ENCODE measurements at places on chromosomes 2 and 18. TPM values are rescaled to one million over a fixed set of nuclear protein-coding genes. Genes with fewer than 3 reads are reported as not detected.

Gene SP5
- 0.21 TPM for total RNA-seq

Gene DPYSL5
- total RNA-seq = 10.3 TPM

Gene TUBA3E
- 0.66 TPM for total RNA-seq

Gene ALLC
- total RNA-seq = not detected

Gene TNP1
- total RNA-seq = not detected

- H3K4me1 ChIP-seq = peaks cover 11% of the 10 kb centered on the region
- H3K27ac ChIP-seq = no peak overlapping the region
- no peak for DNase-seq
- H3K36me3 ChIP-seq = no peaks in the 10 kb centered on the region
- no peak overlapping the region for H3K4me3 ChIP-seq
Observed at GRCh38 chr2:64748561-64748960, 94.8 kb upstream of the SERTAD2 start.

DNA sequence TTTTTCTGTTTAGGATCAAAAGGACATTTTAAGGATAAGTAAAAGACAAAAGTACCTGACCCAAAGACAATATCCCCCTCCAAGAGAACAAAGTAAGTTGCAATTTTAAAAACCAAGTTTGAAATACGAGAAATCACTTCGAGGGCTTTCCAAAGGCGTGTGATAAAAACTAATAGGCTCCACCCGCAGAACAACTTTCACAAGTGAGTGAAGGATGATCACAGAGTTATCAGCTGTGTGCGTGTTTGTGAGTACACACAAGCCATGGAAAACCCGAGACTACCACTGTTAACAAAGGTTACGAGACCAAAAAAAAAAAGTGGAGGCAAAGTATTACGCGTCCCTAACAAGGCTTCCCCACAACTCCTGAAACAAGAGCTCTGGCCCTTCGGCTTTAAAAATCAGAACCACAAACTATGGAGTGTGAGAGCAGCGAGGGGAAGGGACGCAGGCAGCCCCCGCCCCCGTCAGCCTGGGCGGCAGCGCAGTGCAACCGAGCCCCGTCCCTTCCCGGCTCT, 719 bp downstream of the SMAD2 start:
- H3K27me3 ChIP-seq = no peaks in the 10 kb centered on the region
- peak overlapping the region; percentile 82 for H3K4me3 ChIP-seq
- peak overlapping the region; percentile 94 for H3K27ac ChIP-seq
- H3K4me1 ChIP-seq = peaks cover 54% of the 10 kb centered on the region
- DNase-seq = no peak

- no peaks in the 10 kb centered on the region for H3K36me3 ChIP-seq
- no peaks in the 10 kb centered on the region for H3K4me1 ChIP-seq
- H3K4me3 ChIP-seq = no peak overlapping the region
- no peak for DNase-seq
Observed at GRCh38 chr2:128813352-128814034, 494.8 kb upstream of the HS6ST1 start.

DNA sequence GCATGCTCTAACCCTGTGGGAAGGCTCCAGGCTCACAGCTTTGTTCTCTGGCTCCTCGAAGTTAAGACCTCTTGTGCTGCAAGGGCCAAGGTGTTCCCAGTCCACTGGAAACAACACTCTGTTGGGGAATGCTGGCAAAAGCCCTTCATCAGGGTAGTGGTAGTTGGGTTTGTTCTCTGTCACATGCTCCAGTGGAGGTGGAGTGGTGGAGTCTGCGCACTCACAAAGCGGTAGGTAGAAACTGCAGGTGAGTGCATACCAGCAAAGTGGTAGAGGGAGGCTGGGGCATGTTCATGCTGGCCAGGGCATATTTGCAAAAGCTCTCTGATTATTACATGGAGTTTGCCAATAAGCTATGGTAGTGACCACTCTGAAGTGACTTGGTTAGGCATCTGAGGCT, 410.5 kb downstream of the CDH19 start:
- DNase-seq = no peak
- peaks cover 4% of the 10 kb centered on the region for H3K4me1 ChIP-seq
- H3K27me3 ChIP-seq = no peaks in the 10 kb centered on the region

- no peaks in the 10 kb centered on the region for H3K27me3 ChIP-seq
- H3K4me1 ChIP-seq = peaks cover under 1% of the 10 kb centered on the region
- no peak for DNase-seq
- no peaks in the 10 kb centered on the region for H3K36me3 ChIP-seq
Observed at GRCh38 chr2:151097128-151097527, 164.5 kb downstream of the RBM43 start.

DNA sequence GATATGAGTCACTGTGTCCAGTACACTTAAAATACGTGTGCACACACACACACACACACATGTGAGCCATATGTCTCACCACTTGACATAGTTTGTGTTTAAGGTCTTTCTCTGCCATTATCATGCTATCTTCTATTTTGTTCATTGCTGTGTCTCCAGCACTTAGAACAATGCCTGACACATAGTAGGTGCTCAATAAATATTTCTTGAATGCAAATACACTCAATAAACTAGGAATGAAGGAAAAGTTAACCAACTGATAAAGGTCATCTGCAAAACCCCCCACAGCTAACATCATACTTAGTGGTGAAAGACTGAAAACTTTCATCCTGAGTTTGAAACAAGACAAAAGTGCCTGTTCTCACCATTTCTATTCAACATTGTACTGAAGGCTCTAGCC, 4.4 kb downstream of the MOCOS start:
- H3K27me3 ChIP-seq = peaks cover 24% of the 10 kb centered on the region
- no peak overlapping the region for H3K27ac ChIP-seq
- H3K4me1 ChIP-seq = peaks cover 14% of the 10 kb centered on the region

DNA sequence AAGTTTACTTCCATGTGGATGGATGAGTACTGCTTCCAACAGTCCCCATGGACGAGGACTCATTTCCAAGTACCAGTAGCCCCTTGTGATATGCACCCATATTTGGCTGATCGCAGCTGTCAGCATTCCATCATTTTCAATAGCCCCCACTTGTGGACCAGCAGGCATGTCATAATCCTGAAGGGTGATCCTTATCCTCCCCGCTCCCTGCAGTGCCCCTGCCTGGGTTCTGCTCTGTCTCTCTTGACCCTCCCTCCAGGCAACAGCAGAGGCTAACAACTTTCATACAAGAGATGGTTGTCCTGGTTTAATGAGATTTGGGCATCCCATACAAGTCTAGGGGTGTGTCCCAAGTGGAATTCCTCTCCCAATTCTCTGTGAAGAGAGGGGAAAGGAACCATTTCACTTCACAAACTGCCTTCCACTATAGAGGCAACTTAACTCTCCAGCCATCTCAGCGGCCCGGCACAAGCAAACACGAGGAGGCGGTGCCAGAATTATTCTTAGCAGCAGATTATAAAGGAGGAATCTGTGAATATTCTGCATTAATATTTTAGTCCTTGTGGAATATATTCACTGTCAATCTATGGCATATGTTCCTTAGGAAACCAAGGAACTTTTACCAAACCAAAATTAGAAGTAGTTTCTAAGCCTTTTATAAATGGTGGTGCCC, 110.7 kb downstream of the RTN4 start:
- H3K4me3 ChIP-seq = no peak overlapping the region
- no peak overlapping the region for H3K27ac ChIP-seq
- no peaks in the 10 kb centered on the region for H3K27me3 ChIP-seq

DNA sequence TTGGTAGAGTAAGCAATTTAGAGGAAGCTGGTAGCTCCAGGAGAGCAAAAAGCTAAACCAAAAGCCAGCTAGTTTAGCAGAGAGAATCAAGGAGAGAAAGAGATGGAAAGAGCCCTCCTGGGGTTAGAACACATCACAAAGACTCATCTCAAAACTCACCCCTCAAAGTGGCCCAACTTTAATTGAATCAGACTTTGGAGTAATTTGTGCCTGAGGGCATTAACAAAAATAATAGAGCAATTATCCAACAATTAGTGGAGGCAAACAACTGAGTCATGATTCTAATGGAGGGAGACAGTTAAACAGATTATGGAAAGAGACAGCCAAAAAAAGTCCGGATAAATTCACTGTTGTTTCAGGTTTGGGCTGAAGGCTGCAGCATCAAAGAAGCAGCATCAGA, 417.4 kb downstream of the KCNJ3 start:
- H3K27ac ChIP-seq = no peak overlapping the region
- H3K27me3 ChIP-seq = no peaks in the 10 kb centered on the region
- no peaks in the 10 kb centered on the region for H3K4me1 ChIP-seq
- no peak overlapping the region for H3K4me3 ChIP-seq

- H3K36me3 ChIP-seq = no peaks in the 10 kb centered on the region
- H3K4me1 ChIP-seq = peaks cover 12% of the 10 kb centered on the region
- H3K27me3 ChIP-seq = no peaks in the 10 kb centered on the region
- no peak overlapping the region for H3K4me3 ChIP-seq
- no peak overlapping the region for H3K27ac ChIP-seq
- DNase-seq = no peak
Observed at GRCh38 chr2:22993250-22993649, 391.7 kb upstream of the KLHL29 start.

DNA sequence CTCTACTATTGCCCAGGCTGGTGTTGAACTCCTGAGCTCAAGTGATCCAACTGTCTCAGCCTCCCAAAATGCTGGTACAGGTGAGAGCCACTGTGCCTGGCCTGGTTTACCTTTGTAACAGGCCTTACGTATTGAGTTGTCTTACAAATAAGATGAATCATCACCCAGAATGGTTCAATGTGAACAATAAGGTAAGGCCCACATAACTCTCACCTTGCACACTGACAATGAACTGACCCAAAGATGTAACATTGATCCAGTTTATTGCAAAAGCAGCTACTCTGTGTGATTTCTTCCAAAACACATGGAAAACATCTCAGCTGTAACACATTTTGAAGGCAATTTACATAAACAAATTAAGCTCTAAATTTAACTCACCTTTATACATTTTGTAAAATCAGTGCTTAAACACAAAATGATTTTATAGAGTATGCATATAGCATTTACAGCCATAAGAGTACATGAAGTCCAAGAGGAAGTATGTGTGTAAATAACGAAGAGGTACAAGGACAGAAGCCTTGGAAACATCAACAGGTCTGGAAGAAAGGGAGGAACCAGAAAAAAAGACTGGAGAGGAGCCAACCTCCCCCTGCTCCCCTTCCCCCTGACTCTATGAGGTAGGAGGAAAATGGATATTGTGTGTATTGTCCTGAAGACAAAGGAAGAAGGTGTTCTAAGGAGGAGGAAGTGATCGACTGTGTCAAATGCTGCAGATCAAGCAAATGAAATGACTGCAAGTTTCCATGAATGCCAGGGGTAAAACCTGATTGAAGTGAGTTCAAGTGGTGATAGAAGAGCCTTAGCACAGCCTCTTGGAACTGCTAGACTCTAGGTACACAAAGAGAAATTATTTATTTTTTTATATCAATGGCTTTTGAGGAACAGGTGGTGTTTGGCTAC, 5.6 kb upstream of the WDFY1 start:
- H3K27me3 ChIP-seq = no peaks in the 10 kb centered on the region
- DNase-seq = peak; percentile 44
- H3K4me3 ChIP-seq = no peak overlapping the region
- H3K4me1 ChIP-seq = peaks cover 38% of the 10 kb centered on the region

DNA sequence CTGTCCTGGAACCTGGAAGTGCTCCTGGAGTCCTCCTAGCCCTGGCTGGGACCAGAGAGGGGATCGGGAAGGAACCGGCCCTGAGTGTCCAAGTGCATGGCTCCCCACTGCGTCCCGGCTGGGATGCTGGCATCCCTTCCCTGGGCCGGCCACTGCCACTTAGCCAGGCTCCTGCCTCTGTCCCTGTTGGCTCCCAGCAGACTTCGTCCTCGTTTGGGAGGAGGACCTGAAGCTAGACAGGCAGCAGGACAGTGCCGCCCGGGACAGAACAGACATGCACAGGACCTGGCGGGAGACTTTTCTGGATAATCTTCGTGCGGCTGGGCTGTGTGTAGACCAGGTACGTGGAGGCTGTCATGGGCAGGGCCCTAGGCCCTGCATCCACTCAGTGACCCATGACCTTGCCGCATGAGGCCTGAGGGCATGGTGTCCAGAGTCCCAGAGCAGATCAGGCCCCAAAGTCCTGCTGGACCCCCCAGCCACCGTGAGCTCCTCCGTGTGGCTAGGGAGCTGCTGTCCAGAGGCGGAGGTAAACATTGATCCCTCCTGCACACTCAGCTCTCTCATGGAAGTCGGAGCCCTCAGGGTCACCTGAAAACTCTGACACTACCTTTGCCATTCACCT, 7.1 kb downstream of the ANO7 start:
- no peaks in the 10 kb centered on the region for H3K27me3 ChIP-seq
- no peaks in the 10 kb centered on the region for H3K4me1 ChIP-seq
- H3K36me3 ChIP-seq = no peaks in the 10 kb centered on the region
- no peak overlapping the region for H3K27ac ChIP-seq
- H3K4me3 ChIP-seq = no peak overlapping the region

DNA sequence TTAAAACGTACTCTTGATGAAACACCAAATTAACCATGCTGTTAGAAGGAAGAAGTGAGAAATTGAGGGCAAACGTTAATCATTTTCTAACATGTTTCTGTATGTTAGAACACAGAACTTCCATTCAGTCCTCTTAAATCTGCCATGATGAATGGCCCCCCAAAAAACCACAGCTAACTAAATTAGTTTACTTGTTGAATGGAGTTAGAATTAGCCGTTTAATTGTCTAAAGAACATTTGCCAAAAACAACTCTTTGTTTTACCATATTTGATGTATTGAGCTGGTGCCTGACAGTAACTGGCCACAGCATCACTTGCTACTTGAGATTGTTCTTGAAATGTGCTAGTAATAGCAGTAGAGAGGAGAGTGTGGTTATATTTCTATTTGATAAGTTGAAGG, 12.7 kb downstream of the CCNYL1 start:
- no peaks in the 10 kb centered on the region for H3K36me3 ChIP-seq
- no peak overlapping the region for H3K4me3 ChIP-seq
- no peak overlapping the region for H3K27ac ChIP-seq
- DNase-seq = no peak
- no peaks in the 10 kb centered on the region for H3K27me3 ChIP-seq

- H3K36me3 ChIP-seq = no peaks in the 10 kb centered on the region
- H3K4me3 ChIP-seq = no peak overlapping the region
- no peak for DNase-seq
- no peak overlapping the region for H3K27ac ChIP-seq
- no peaks in the 10 kb centered on the region for H3K27me3 ChIP-seq
Observed at GRCh38 chr2:41137031-41137430, 685.1 kb upstream of the SLC8A1 start.

- H3K27me3 ChIP-seq = no peaks in the 10 kb centered on the region
- H3K36me3 ChIP-seq = no peaks in the 10 kb centered on the region
- H3K4me3 ChIP-seq = no peak overlapping the region
Observed at GRCh38 chr2:201933792-201934237, 99.8 kb upstream of the FZD7 start.

GRCh38 chr18:13369353-13369752, 150.8 kb downstream of the LDLRAD4 start:
- no peaks in the 10 kb centered on the region for H3K27me3 ChIP-seq
- no peaks in the 10 kb centered on the region for H3K36me3 ChIP-seq
- no peak overlapping the region for H3K4me3 ChIP-seq
- H3K27ac ChIP-seq = no peak overlapping the region
- H3K4me1 ChIP-seq = peaks cover 3% of the 10 kb centered on the region
- DNase-seq = no peak

GRCh38 chr2:54624591-54625071, 98.8 kb upstream of the EML6 start:
- no peak overlapping the region for H3K27ac ChIP-seq
- H3K27me3 ChIP-seq = no peaks in the 10 kb centered on the region
- peaks cover 59% of the 10 kb centered on the region for H3K36me3 ChIP-seq
- no peak overlapping the region for H3K4me3 ChIP-seq
